ENCODE measurements at places on chromosomes 2 and 18.

GRCh38 chr2:647691-648231 lies 29.4 kb downstream of the TMEM18 start:
- no peak for ATAC-seq

DNA sequence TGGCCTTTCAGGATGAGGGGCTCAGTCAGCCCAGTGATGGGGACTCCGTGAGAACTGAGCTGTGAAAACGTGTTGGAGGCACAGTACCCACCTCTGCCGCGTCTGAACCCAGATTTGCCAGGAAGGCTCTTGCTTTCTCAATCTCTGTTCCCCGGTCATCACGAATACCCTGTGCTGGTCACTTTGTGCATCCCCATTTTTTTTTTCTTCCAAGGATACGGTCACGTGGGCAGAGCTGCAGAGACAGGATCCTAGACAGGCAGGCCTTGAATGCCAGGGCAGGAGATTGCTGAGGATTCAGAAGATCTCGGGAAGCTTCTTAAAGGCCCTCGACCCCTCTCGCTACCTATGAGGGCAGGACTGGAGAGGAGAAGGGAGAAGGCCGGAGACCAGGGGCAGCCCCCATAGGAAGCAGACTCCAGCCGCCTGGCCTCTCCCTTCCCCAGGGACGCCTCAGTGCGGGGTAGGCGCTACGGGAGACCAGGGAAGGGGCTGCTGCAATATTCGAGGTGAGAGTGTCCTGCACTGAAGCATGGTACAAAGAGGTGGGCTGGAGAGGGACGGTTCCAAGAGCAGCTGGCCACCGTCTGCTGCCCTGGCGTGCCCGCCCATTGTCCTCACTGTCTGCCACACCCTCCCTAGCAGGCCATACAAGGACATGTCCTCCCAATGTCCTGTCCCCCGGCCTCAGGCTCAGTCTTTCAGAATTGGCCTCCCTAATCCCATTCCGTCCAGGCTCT lies 29.0 kb upstream of the TAF1B start:
- no peak for ATAC-seq

GRCh38 chr18:44915661-44916060 lies 235.0 kb downstream of the SETBP1 start:
- no peak for ATAC-seq

DNA sequence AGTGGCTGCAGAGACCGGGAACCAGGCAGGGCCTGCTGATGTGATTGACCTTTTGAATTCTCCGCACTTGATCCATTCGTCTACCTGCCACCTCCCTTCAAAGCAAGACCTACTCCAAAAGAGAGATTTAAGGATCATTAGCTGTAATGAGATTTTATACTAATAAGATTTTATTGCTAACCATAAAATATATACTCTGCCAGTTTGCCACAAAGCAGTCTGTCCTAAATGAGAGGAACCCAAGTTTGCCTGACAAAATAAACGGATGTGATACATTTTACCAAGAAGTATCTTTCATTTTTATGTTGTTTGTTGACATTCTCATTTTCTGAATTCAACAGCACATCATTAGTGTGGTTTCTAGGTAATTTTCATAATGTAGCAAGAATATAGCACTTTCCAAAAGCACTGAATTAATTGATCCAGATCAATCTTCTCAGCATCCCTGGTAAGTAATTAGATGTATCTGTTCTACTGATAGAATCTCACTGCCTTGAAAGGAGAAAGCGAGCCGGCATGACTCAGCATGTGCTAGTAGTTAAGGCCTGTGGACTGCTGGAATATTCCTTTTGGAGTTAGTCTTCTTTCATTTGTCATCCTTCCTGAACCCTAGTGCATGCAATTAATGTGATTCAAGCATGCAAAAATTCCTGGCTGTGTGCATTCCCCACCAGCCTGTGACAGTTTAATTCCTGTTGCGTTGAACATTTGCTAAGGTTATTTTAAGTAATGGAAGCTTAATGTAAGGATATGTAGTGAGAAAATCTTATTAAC lies 128.5 kb downstream of the ARL6IP6 start:
- ATAC-seq, result no peak

- ATAC-seq, result no peak
Measured at GRCh38 chr18:57048351-57048750, 98.5 kb upstream of the BOD1L2 start.

DNA sequence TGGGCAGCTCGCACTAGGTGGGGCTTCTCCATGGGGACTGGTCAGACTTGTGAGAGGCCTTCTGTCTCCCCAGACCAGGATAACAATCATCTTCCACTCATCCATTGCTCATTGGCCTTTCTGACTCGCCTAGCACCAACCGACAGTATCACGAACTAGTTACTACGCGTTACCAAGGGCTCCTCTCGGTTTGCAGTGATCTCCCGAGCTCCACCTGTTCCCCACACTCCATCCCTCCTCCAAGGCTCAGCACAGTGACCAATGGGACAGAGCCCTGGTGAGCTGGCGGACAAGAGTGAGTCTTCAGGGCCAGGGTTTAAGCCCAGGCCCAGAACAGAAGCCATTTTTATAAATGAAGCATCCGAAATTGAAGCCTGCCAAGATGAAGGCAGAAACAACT lies 42.8 kb upstream of the SMAD7 start:
- no peak for ATAC-seq

DNA sequence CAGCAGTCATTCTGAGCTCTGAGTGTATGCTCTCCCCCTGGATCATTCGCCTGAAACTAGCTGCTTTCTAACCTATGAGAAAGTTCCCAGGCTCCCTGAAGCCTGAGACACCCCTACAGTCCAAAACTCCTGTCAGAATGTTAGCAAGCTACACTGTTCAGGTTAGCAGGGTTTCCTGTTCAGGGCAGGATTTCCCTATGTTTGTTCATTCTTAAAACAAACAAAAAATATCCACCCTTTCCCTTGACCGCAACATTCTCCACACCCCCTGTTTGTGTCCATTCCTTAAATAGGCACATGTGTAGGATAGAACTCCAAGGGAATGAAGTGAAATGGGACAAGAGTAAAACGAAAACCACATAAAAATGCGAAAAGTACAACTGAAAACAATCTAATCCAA lies 83.1 kb downstream of the KLF7 start:
- ATAC-seq, result no peak

GRCh38 chr2:136118819-136119716 lies 1.1 kb upstream of the CXCR4 start:
- ATAC-seq, result peak; percentile 64

- no peak for ATAC-seq
Measured at GRCh38 chr2:36088716-36089328, 266.8 kb upstream of the CRIM1 start.

DNA sequence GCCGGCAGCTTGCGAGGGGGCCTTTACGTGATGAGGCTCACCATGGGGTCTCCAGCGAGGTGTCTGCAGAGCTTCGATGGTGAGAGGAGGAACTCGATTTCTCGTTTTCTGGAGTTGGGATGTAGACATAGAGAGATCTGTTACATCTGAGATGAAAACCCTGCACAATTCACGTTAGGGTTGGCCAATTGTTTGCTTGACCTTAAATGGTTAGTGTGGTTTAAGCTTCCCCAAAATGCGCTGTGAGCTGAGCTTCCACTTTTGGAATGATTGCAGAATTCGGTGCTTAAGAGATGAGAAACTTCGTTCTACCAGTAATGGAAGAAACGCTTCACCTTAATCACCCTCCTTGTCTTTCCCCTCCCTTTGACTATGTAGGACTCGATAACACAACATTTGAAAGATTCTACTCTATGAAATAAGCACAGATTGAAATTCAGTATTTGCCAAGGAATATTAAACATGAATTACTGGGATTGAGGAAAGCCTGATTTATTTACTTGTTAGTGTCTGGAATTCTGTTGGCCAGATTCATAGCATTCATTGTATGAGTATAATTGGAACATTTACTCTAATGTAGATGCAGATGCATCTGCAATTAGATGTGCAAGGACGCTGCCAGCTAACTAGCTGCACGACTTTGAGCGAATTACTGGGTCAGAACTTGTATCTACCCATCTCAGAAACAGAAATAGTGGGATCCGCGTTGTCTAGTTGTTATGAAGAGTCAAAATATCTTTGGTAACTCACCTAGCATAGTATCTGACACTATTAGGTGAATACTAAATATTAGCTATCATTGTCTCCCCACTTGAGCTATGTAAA lies 1.6 kb upstream of the KLF7 start:
- ATAC-seq, result no peak

DNA sequence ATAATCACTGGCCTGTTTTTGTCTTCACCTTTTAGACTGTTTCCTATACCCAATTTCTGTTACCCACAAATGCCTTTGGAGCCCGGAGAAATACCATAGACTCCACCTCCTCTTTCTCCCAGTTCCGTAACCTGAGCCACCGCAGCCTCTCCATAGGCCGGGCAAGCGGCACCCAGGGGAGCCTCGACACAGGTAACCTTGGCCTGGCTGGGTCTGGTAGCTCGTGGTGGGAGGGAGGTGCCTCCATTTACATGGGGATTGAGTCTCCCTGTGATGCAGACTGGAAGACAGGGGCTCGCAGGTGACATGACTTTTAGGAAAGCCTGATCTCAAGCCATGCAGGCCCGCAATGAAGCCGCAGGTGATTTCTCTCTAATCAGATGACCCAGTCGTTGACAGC lies 100.6 kb downstream of the CABLES1 start:
- ATAC-seq, result no peak

DNA sequence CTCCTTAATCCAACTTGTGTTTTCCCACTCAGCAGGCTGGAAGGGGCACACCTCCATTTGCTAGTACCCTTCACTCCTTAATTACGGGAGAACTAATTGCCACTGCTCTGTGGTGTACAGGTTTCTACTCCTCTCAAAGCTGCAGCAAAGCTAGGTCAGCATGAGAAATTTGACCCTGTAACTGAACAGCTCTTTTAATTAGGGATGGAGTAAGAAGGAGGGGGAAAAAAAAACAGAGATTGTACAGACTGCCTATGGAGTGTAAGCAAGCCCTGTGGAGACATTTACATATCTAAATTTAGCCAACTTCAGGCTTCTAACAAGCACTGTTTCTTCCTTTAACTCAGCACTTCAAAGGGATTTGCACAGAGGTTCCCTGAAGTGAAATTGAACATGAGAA lies 629.7 kb upstream of the SETBP1 start:
- ATAC-seq, result no peak

DNA sequence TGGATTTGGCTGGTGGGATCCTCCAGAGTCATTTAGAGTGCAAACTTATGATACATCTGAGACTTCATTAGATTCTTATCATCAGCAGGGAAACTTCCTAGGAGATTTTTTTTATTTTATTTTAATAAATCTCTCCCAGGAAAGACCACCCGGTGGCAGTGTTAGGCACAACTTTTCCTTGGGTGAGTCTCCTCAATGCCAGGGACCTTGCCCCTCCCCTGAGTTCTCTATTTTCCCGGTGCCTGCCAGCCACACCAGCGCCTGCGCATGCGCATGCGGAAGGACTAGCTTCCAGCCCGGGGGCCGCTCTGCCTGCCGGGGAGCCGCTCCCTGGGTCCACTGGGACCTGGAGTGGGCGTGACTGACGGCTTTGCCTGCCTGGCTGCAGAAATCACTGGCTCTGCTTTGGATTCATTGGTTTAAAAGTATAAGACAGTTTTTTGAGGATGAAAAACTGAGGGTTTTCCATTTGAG lies 86.6 kb downstream of the TMEM182 start:
- no peak for ATAC-seq

- ATAC-seq, result no peak
Measured at GRCh38 chr2:3189961-3190360, 187.7 kb downstream of the EIPR1 start.

Data from activated CD4-positive, CD25-positive, alpha-beta regulatory T cell treated with anti-CD3 and anti-CD28 coated beads, Interleukin-2, amount 50 U/mL, for 24 hours (primary cell).